Hematopoietic multipotent progenitor cell treated with erythropoietin and hydrocortisone succinate and interleukin-3 and kit ligand, for 6 days (in vitro differentiated cells): ENCODE measurements at places on chromosomes 3 and 15.
A peak's percentile ranks its signal among the peaks of the same experiment; 100 is the strongest.

- peak; percentile 78 for DNase-seq
Observed at GRCh38 chr15:64205202-64205601, 42.4 kb upstream of the PPIB start.

- DNase-seq: peak; percentile 49
Observed at GRCh38 chr15:48794697-48795134, 16.2 kb downstream of the CEP152 start.

DNA sequence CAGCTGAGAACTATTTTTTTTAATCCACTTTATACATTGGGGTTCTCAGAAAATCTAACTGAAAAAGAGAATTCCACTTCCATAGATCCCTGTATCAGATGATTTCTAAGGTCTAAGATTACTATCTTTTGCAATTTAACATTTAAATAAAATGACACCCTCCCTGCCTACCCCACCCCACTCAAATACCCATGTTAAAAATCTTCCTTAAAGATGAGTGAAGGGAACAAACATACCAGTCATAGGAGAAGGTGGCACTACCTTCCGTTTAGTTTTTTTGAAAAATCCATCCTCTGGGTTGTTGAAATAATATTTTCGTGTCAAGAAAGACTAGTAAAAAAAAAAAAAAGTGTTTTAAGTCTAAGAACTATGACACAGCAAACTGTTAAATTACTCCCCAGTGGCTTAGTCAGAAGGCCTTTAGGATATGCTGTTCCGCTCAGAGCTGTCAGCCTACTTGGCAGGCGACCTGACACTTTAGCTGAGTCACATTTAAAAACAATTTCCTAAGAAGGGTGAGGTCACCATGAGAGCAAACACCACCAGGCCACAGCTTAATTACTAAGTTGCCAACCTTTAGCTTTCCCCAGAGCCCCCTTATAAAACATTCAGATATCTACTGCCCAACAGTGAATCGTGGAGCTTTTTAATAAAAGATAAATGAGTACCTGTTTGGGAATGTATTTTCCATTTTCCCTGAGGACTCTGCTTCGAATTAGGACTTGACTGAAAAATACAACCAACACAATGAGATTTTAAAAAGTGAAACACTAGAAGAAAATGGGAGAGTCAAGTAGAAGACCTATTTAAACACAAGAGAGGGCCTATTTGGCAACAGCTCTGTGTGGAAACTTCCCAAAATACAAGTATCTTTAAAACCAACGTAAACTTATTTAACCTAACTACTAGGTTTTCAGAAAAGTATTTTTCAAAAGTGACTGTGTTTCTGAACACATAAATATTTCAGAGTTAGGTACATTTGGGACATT lies 9.6 kb downstream of the EMC3 start:
- DNase-seq: peak; percentile 98

DNA sequence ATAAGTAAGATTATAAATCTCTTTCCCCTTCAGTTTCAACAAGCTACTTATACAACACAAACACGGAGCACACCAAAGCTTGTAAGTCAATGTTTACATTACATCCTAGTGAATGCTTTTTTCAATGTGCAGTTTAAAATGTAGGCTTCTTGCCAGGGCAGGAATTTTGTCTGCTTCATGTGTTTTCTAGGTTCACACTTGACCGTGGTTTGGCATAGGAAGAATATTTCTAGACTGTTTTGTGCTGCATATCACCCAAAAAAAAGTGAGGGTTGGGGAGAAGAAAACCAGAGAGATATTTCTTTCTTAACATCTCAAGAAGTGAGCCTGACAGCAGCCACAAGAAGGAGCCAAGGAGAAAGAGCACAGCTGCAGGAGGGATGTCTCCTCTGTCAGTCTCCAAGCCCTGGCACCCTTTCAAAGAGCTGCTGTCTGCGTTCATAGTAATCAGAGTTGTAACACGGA lies 255.8 kb downstream of the MEIS2 start:
- no peak for DNase-seq

GRCh38 chr15:101182215-101182614 lies 69.6 kb downstream of the CHSY1 start:
- no peak for DNase-seq

DNA sequence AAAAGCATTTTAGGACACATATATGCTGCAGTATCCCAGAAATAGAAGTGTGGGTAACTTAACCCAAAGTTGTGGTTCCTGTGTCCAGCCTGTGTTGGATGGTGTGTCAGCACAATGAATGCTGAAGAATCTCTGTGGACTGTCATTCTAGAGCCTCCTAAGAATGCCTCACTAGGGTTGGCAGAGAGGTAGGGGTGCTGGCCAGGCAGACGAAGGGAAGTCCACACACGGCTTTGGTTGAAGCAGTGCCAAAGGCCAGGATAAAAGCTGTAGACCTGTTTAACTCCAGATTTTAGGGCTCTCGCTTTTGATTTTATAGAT lies 43.7 kb upstream of the TIPARP start:
- no peak for DNase-seq
